ENCODE measurements at places on chromosomes 2 and 18.

DNA sequence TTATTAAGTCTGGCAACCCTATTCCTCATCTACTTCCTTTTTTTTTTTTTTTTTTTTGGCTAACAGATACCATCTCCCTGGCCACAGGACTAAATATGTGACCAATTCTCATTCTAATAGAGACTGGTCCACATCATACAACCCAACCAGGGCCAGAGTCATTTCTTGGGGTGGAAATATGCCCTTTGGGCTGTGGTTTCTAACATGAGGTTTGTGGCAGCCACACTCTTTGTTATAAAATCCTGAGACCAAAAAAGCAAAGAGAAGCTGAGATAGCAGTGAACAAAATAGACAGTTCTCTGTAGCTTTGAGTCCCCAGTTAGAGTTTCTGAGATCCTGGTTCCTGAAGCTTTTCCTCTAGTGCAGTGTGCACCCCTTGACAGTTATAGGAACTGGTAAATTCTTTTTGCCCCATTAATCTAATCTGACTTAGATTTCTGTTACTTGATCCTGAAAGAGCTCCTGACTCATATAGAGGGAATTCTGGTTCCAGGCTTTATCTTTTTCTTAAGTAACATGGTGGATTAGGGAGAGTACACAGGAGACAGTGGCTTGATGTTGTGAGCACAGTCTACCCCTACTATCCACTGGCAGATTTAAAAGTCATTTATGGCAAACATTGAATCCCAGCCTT lies 86.8 kb downstream of the MAIP1 start:
- H3K36me3 ChIP-seq, result no peaks in the 10 kb centered on the region
- H3K4me1 ChIP-seq, result no peaks in the 10 kb centered on the region
- H3K27me3 ChIP-seq, result no peaks in the 10 kb centered on the region
- H3K4me3 ChIP-seq, result no peak overlapping the region

DNA sequence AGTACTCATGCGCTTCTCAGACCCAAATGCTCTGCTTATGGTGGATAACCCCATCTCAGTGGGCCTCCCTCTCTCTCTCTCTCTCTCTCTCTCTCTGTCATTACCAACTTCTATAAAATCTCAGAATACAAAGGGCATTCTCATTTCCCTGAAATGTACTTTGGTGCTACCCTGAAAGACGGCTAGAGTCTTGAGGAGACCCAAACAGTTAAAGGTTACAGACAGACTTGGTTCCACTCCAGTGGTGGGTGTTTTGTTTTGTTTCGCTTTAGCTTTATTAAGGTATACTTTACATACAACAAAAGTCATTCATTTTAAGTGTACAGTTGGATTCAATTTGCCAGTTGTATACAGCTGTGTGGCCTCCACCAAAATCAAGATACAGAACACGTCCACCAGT lies 60.9 kb downstream of the BCL11A start:
- no peaks in the 10 kb centered on the region for H3K27me3 ChIP-seq
- no peaks in the 10 kb centered on the region for H3K36me3 ChIP-seq
- H3K4me3 ChIP-seq, result no peak overlapping the region
- DNase-seq, result no peak

GRCh38 chr2:233690444-233690843 lies 2.2 kb upstream of the UGT1A6 start:
- no peaks in the 10 kb centered on the region for H3K36me3 ChIP-seq
- no peak for DNase-seq
- H3K4me3 ChIP-seq, result no peak overlapping the region
- H3K4me1 ChIP-seq, result no peaks in the 10 kb centered on the region

GRCh38 chr2:222952204-222952603 lies 91.4 kb downstream of the ACSL3 start:
- H3K27ac ChIP-seq, result no peak overlapping the region
- no peaks in the 10 kb centered on the region for H3K27me3 ChIP-seq
- no peak overlapping the region for H3K4me3 ChIP-seq
- DNase-seq, result no peak
- no peaks in the 10 kb centered on the region for H3K4me1 ChIP-seq

GRCh38 chr2:2328848-2329247 lies 2.2 kb downstream of the MYT1L start:
- no peak overlapping the region for H3K4me3 ChIP-seq
- no peaks in the 10 kb centered on the region for H3K27me3 ChIP-seq
- no peak overlapping the region for H3K27ac ChIP-seq
- no peak for DNase-seq
- H3K4me1 ChIP-seq, result no peaks in the 10 kb centered on the region

DNA sequence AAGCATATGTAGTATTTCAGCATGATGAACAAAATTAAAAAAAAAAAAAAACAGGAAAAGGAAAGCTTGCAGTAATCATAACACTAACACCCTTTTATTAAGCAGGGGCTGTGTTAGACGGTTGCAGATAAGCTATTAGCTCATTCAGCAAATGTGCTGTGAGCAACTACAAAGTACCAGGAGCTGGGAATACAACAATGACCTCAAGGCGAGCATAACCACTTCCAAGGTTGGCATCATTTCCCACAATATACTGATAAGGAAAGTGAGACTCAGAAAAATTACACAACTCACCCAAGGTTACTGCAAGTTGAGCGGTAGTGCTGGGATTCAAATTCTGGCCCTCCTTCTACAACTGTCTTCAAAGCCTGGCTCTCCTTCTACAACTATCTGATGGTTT lies 38.2 kb upstream of the ACTR3 start:
- H3K27ac ChIP-seq, result no peak overlapping the region
- H3K4me3 ChIP-seq, result no peak overlapping the region
- no peaks in the 10 kb centered on the region for H3K27me3 ChIP-seq
- H3K36me3 ChIP-seq, result no peaks in the 10 kb centered on the region
- H3K4me1 ChIP-seq, result no peaks in the 10 kb centered on the region

DNA sequence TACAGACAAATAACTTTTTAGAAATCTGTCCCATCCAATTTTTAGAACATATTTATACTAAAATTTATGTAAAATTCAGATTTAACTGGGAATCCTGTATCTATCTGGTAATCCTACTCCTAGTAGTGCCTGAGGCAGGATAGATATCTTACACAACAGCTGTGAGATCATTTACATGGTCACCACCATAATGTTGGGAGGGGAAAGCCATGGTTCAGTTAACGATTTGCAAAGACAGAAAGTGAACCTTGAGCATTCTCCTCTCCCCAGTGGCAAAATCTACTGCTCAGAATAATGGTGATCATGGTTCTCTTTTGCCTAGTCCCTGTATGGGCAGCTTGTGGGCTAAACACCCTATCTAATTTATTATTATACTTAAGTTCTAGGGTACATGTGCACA lies 7.7 kb upstream of the TMEM247 start:
- no peaks in the 10 kb centered on the region for H3K27me3 ChIP-seq
- DNase-seq, result no peak
- no peaks in the 10 kb centered on the region for H3K36me3 ChIP-seq
- no peak overlapping the region for H3K4me3 ChIP-seq
- no peak overlapping the region for H3K27ac ChIP-seq

DNA sequence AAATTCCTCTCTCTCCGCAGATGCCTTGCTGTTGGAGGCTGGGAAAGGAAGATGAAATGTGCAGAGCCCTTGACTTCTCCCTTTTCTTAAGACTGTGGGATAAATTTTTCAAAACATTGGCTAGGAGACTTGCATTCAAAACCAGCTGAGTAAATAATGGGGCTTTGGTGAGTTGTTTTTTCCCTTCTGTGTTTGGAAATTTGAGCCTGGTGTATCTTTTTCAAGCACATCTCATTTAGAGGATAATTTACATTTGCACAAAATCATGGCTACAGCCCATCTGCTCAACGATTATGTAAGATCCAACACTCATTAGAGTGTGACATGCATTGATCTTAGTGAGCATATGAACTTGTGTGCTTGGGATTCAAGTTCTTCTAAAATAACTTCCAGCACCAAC lies 112.1 kb upstream of the ATP8B1 start:
- no peak overlapping the region for H3K4me3 ChIP-seq
- no peaks in the 10 kb centered on the region for H3K36me3 ChIP-seq
- no peaks in the 10 kb centered on the region for H3K27me3 ChIP-seq
- no peak overlapping the region for H3K27ac ChIP-seq

DNA sequence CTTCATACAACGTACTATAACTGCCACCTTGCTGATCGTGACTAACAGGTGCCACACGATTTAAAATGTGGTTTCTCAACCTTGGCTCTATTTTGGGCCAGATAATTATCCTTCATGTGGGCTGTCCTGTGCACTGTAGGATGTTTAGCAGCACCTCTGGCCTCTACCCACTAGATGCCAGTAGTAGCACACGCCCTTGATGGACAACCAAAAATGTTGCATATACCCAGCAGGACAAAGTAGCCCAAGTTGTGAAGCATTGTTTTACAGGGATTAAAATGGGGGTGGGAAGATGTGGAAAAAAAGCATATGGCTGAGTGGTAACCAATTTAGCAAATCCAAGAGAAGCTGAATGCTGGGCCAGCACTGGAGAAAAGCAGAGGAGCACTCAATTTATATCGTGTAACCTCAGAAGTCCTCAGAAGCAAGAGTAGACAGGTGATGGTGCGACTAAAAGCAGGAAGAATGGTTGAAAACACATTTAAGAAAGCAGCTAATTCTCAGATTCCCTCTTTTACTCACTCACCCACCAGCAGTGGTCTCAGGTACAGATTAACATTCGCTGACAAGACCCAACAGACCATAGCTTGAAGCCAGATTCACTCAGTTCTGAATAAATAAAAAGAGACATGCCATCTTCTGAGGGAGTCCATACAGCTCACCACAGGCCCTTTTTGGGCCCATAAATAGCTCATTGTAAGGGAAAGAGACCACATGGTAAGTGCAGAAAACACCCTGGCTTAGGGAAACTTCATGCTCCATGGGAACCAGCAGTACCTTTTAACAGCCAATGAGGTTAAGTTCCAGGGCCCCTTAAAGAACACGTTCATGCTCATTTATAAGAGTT lies 50.6 kb downstream of the RAPH1 start:
- no peaks in the 10 kb centered on the region for H3K36me3 ChIP-seq
- H3K4me1 ChIP-seq, result peaks cover 6% of the 10 kb centered on the region
- H3K4me3 ChIP-seq, result no peak overlapping the region
- no peak overlapping the region for H3K27ac ChIP-seq
- no peaks in the 10 kb centered on the region for H3K27me3 ChIP-seq

GRCh38 chr2:72041638-72042111 lies 106.0 kb downstream of the CYP26B1 start:
- no peaks in the 10 kb centered on the region for H3K4me1 ChIP-seq
- H3K27ac ChIP-seq, result no peak overlapping the region
- H3K36me3 ChIP-seq, result no peaks in the 10 kb centered on the region
- H3K4me3 ChIP-seq, result no peak overlapping the region
- no peaks in the 10 kb centered on the region for H3K27me3 ChIP-seq
- no peak for DNase-seq

DNA sequence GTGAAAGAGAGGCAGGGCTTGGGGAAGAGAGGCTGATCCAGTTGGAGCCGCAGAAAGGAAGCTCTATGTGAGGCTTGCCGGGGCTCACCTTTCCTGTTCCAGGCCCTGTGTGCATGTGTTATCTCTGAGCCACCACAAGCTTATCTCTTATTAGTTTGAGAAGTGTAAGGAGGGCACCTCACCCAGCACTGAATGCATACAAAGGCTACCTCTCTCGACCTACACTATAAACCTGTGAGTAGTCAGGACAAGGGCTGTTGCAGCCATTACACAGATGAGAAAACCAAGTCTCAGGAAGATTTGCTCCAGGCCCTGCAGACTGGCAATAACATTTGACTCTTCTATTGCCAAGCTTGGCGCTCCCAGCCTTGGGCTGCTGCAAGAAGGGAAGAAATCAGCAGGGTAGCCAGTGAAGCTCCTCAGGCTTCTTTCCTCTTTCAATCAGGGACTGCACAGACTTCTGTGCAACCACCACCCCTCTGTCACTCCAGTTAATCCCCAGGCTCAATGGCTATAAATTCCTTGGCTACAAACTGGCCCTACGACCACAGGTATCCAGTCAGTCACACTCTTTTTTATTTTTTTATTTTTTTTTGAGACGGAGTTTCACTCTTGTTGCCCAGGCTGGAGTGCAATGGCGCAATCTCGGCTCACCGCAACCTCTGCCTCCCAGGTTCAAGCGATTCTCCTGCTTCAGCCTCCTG lies 73.8 kb downstream of the CLHC1 start:
- no peaks in the 10 kb centered on the region for H3K27me3 ChIP-seq
- no peak for DNase-seq
- no peaks in the 10 kb centered on the region for H3K36me3 ChIP-seq
- no peak overlapping the region for H3K4me3 ChIP-seq
- peak overlapping the region; percentile 61 for H3K27ac ChIP-seq

GRCh38 chr18:27848336-27848735 lies 328.6 kb downstream of the CDH2 start:
- H3K36me3 ChIP-seq, result no peaks in the 10 kb centered on the region
- no peak overlapping the region for H3K27ac ChIP-seq
- no peak overlapping the region for H3K4me3 ChIP-seq
- DNase-seq, result no peak

DNA sequence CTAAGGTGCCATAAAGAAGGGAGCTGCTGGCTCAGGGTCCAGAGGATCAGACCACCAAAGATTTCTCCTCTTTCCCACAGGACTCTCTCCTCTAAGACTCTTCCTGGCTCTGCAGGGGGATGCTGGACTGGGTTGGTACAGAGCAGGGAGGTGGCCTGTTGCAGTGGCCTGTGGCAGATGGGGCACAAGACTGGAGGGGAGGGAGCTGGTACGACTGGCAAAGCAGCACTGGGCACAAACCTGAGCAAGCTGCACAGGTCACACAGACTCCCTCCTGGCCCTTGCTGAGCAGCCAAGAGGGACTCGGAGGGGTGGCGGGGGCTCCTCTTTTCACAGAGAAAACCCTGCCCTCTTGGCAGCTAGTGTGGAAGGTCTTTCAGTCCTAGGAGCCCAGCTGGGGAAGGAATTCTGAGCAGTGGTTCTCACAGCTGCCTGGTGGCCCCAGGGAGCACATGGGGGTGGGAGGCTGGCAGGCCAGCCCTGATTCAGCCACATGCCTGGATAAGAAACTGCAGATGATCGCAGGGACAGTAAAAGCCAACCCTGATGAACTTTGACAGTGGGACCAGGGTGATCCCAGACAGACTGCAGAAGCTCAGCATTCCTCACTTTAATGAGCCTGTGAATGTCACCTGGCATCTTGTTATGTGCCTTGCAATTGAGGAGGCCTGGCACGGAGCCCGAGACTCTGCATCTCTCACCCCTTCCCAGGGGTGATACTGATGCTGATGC lies 32.5 kb upstream of the ACAA2 start:
- H3K27ac ChIP-seq, result no peak overlapping the region
- H3K4me3 ChIP-seq, result no peak overlapping the region
- no peak for DNase-seq
- no peaks in the 10 kb centered on the region for H3K36me3 ChIP-seq

GRCh38 chr2:229154381-229154780 lies 116.7 kb downstream of the PID1 start:
- no peak overlapping the region for H3K27ac ChIP-seq
- no peaks in the 10 kb centered on the region for H3K36me3 ChIP-seq
- DNase-seq, result no peak

DNA sequence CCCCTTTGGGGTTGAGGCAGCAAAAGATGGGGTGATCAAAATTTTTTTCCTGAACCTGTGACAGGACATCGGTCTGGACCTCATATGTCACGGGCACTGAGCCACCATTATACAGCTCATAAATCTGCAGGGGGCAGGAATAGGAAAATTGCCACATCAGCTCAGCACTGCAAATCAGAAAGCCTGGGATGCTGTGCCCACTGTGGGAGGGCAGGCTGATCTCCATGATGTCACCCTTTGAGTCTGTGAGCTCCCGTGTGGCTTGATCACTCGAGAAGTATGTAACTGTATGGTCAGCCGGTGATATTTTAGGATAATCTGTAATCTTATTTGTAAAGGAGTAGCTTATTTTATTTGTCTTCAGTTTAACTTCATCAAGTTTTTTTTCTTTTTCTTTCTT lies 17.7 kb upstream of the CRYBA2 start:
- no peak overlapping the region for H3K27ac ChIP-seq
- peaks cover 10% of the 10 kb centered on the region for H3K27me3 ChIP-seq
- H3K4me1 ChIP-seq, result no peaks in the 10 kb centered on the region
- no peak for DNase-seq
- no peak overlapping the region for H3K4me3 ChIP-seq

Measured in gastrocnemius medialis (tissue), 4 donors.